ENCODE measurements at places on chromosomes 16 and 17. TPM values are rescaled to one million over a fixed set of nuclear protein-coding genes. Genes with fewer than 3 reads are reported as not detected.

Gene JPT1
- total RNA-seq = 278 TPM

Gene OTOA
- total RNA-seq = 0.17 TPM

Gene GAS2L2
- total RNA-seq = not detected

Gene SEZ6L2
- total RNA-seq = 55.8 TPM

Gene TERB1
- not detected for total RNA-seq

Measured in GM23338 (cell line).